ENCODE measurements at places on chromosomes 2 and 18.

DNA sequence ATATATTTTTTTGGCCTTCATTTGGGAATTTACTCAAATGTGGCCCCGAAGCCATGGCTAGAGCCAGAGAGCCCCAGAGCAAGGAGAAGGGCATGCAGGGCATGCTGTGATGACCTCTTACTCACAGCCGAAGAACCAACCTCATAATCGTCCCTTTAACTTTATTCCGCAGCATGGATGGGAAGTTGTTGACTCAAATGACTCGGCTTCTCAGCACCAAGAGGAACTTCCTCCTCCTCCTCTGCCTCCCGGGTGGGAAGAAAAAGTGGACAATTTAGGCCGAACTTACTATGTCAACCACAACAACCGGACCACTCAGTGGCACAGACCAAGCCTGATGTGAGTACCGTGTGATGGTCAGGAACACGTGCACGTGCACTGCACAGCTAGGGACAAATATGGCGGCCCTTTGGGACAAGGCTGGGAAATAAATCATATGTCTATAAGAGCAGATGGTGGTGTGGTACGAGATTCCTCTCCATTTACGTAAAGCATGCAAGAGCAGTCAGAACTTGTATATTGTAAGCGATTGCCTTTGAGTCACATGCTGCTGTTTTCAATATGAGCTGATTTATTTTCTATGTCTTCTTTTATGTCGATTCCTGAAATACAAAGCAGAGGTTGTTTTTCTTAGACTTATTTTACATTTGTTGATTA is 280.9 kb downstream of the NEDD4L start:
- no peak for DNase-seq

DNA sequence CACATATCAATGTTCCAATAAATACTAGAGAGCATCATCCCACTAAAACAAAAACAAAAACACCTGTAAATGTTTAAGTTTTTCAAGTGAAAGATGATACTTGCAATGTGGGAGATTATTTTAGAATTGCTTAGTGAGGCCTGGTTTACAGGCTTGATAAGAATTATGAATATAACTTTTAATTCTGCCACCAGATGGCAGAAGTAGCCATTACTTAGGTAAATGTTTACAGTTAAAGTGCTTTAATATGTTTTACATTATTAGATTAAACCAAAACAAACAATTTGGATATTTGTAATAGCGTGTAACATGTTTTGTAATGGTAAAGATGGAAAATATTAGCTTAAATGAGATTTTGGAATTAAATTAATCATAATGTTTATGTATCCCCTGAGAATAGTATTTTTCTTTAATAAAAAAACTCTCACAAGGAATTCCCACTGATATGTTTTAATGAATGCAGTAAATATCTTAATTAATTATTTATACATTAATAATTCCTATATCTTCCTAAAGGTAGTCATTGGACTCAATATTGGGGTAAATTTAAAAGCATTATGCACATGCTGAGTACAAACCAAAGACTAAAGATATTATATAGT is 522.0 kb downstream of the SPAG16 start:
- DNase-seq: no peak

- DNase-seq: no peak
These were observed 45.9 kb downstream of the ST6GAL2 start for GRCh38 chr2:106839849-106840595.

GRCh38 chr18:51251625-51252024 is 54.1 kb upstream of the MEX3C start:
- no peak for DNase-seq

- no peak for DNase-seq
These were observed 92.3 kb upstream of the TANK start for GRCh38 chr2:161067846-161068350.

GRCh38 chr2:164671664-164672396 is 50.5 kb upstream of the GRB14 start:
- no peak for DNase-seq

DNA sequence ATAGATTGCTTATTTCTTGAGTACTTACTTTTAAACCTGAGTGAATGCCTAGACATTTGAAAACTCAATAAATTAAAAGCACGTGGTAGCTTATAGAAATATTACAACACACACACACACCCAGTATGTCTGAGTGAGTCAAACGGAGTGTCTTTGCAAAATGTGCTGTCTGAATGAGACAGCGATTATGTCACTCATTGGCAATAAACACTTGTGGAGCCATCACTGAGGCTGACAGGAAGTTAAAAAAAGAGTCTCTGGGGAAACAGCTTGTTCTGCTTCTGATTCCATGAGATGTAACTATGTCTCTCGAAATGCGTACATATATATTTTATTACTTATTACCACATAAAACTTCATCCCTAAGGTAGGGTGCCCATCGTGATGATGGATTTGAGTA is 22.3 kb upstream of the VPS4B start:
- DNase-seq: no peak

DNA sequence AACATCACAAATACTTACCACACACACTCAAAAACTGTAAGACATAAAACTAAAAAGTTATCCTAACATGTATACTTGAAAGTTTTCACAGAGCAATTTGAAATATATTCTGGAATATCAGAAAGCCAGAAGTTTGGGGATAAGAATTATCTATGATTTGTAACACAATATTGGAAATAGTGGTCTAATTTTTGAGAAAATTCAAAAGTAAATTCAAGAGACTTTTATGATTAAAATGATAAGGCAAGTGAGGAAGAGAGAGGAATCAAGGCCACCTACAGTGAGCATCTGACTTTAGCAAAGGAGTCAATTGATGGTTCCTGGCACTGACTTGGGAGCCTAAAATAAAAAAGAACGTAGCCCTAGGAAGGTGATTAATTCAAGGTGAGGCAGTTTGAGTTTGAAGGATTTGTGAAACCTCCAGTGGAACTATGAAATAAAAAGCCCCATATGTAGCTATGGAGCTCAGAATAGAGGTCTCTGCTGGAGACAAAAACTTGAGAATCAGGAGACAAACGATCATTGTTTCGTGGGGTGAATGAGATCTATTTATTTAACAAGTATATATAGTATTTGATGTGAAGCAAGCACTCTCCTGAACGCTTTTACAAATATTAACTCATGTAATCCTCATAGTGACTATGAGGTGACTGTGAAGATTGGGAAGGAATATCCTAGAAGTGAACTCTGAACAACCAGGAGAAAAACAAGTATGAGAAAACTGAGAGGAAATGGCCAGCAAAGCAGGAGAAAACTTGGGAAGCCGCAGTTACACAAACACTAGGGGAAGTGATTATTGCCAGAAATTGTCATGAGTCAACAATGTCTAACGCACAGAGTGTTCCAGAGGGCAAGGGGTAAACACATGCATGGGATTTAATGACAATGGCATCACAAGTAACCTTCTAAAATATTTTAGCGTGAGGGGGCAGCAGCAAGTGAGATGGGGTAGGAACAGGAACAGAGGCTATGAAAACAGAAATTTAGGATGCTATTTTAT is 12.8 kb downstream of the TFPI start:
- DNase-seq: no peak

DNA sequence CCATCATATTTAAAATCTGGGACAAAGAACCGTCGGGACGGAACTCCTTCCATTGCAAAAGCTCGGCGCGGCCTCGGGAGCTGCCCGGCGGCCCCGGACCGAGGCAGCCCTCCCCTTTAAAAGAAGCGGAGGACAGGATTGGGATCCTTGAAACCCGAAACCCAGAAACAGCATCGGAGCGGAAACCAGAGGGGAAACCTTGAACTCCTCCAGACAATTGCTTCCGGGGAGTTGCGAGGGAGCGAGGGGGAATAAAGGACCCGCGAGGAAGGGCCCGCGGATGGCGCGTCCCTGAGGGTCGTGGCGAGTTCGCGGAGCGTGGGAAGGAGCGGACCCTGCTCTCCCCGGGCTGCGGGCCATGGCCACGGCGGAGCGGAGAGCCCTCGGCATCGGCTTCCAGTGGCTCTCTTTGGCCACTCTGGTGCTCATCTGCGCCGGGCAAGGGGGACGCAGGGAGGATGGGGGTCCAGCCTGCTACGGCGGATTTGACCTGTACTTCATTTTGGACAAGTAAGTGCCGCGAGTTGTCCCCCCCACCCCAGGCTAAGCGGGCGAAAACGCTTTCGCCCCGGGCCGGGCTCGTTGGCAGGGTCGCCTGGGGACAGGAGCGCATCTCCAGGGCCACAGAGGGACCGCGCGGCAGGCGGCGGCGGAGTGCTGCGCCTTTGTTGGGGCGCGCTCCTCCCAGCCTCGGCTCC is at the start of gene ANTXR1:
Gene ANTXR1 (plus strand): TSS at position 38 of the 698 bp plus-strand sequence. CDS start 321 bp downstream, at position 359.
- DNase-seq: peak; percentile 89

- no peak for DNase-seq
These were observed 3057.4 kb downstream of the RPIA start for GRCh38 chr2:91748902-91749301.

- no peak for DNase-seq
These were observed 69.9 kb upstream of the MCFD2 start for GRCh38 chr2:46985512-46985911.

GRCh38 chr2:98438190-98439133 is 6.2 kb upstream of the INPP4A start:
- no peak for DNase-seq

DNA sequence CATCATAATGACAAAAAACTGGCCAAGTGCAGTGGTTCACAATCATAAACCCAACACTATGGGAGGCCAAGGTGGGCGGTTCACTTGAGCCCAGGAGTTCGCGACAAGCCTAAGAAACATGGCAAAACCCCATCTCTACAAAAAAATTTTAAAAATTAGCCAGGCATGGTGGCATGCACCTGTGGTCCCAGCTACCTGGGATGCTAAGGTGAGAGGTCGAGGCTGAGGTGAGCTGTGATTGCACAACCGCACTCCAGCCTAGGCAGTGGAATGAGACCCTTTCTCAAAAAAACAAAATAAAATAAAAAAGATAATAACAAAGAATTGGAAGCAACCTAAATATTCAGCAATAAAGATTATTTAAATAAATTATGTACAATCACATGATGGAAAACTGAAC is 21.8 kb downstream of the PSTPIP2 start:
- no peak for DNase-seq

DNA sequence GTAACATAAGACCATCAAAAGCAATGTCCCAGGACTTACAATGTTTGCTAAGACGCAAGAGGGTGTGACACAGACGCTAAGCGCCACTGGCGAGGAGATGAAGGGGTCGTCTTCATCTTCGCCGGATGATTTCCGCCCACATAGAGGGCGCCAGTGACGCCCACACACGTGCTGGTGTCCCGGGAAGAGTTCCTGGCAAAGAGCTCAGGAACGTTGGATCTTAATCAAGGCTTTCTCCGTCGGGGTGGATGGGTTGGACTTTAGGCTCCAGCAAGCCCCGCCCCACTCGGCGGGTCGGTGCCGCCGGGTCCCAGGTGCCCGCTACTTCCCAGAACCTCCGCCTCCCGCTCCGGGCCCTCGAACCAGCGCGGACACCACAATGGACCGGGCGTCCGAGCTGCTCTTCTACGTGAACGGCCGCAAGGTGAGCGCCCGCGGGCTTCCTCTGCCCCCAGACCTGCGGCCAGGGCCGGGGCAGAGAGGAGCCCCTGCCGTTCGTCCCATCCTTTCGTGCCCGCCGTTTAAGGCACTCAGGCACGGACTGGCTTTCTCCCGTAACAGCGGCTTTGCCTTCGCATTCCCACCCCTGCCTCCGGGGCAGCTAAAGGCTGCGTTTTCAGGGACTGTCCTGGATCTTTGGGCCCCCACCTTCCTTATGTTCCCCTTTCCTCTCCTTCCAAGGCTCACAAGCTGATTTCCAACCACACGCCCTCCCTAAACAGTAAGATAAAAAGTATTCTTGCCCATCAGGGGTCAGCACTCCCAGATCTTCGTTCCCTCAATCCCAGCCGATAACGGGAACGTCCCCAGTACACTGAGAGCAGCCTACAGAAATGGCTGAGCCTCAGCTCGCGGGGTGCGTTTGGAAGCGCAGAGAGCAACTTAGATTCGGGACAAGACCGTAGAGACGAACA is at the start of gene AOX1:
Gene AOX1 (plus strand): TSS at position 285 of the 914 bp plus-strand sequence. CDS start 95 bp downstream, at position 380.
- peak; percentile 73 for DNase-seq

DNA sequence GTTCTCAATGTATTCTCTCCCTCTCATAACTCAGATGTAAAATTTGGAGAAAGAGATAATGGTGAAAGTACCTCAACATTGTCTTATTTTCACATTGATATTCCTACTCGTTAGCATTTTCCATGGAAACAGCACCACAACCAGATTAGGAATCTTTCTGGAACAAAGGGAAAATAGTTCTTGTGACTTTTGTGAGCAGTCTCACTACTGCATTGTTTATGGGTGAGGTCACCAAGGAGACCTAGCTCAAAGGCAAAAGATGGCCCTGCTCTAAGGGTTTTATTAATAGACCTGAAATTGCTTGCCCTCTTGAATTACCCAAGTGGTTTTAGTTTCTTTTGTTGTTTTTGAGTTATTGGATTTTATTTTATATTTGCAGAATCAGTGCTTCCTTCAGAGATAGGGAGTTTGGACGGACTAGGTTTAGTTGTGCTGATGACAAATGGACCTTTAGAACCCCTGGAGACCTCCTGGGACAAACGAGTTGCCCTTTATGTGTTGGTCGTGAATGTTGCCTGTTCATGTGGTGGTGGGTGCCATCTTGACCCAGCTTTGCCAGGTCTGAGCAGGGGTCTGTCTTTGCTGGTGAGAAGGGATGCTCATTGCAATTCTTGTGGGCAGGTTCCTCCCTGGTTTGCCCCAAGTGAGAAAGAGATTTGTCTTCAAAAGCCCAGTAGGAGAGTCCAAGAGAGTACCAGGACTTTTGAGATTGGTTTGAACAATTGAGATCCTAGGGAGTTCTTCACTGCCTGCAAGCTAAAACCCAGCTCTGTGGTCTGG is 58.1 kb downstream of the INPP4A start:
- DNase-seq: no peak

GRCh38 chr2:228927028-228928010 is 343.8 kb downstream of the PID1 start:
- no peak for DNase-seq

DNA sequence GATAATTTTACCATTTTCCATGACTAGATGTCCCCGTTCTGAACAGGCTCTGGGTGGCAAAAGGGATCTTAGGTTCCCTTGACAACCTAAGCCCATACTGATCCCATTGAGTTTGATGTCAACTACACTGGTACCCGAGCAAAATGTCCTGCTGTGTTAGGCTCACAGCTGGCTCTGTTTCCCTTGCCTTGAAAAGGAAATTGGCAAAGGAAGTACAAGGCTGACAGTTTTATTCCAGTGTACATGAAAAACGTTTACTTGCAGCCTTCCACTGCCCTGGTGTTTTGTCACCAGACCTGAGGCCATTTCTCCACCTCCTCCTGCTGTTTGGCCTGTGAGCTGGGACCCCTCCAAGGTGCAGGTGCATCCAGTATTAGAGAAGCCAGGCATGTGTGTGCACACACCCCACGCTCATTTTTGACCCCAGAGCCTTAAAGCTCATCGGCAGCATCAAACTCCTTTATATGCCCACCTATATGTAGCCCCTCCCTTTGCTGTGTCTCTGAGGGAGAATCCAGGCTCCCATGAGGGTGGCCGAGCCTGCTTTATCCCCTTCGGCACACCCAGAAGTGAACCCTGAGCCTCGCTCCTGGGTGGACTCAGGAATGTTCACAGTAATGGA is 171.3 kb downstream of the NDUFA10 start:
- DNase-seq: peak; percentile 10

DNA sequence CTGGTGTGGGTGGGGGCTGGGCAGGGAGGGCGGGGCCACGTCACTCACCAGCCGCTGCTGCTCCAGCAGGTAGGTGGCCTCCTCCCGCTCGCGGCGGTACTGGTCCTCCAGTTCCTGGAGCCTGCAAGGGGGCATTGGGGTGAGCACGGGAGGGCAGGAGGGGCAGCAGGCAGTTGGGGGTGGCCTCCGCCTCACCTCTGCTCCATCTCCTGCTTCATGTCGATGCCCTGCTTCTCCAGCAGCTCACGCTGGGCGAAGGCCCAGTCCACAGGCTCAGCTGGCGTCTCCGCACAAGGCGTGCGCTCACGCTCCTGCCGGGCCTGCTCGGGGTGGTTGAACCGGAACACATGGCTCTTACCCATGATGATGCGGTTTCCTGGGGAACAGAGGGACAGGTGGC is 57.0 kb downstream of the KIF1A start:
- DNase-seq: no peak
